NCI-H69 (cell line): ENCODE measurements at places on chromosomes 2 and 18.

DNA sequence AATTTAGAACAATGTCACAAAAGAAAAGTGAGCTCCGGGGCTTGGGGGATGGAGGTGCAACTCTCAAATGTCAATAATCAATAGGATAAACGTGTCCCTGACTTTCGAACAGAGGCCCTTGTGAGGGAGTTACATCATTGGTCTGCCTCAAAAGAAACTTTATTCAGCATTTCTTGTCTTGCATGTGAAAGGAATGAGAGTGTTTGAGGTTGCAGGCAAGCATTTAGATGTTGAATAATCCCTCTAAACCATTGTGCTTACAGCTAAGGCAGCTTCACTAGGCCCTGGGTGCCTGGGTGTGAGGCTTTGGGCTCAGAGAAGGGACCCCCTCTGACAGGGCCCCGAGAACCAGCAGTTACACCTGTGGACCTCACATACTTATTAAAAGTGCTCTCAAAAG is 28.6 kb upstream of the FHL2 start:
- no peak for DNase-seq

DNA sequence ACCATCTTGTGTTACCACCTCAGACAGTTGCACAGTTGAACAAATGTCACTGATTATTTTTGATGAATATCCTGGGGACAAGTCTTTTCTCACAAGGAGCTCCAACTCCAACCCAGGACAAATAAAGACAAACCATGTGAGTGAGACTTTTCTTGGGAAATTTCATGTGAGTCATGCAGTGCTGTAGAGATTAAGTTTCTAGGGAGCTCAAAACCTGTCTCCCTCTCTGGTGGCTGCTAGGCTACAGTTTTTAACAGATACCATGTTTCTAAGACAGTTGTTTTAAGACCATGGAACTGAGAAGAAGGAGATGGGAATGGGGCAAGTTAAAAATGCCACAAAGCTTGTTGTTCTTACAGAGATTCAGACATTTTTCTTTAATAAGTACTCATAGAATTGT is 255.5 kb downstream of the RIT2 start:
- no peak for DNase-seq

GRCh38 chr18:12455496-12455895 is 47.8 kb downstream of the PRELID3A start:
- DNase-seq, result no peak

GRCh38 chr2:175309799-175310198 is 128.3 kb upstream of the ATP5MC3 start:
- peak; percentile 80 for DNase-seq

DNA sequence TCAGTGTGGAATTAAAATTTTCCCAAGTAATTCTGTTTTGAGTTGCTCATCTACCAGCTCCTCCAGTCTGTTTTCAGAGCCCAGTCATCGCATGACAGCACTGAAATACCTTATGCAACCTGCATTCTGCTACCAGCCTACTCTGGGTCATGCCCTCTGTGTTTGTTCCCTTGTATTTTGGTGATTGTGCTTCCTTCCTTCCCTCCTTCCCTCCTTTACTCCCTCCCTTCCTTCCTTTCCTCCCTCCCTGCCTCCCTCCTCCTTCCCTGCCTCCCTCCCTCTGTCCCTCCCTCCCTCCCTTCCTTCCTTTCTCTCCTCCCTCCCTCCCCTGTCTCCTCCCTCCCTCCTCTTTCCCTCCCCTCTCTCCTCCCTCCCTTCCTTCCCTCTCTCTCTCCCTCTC is 289.6 kb downstream of the CDH2 start:
- peak; percentile 66 for DNase-seq

- DNase-seq, result no peak
Observed at GRCh38 chr2:241092677-241093076, 9.4 kb downstream of the MTERF4 start.

DNA sequence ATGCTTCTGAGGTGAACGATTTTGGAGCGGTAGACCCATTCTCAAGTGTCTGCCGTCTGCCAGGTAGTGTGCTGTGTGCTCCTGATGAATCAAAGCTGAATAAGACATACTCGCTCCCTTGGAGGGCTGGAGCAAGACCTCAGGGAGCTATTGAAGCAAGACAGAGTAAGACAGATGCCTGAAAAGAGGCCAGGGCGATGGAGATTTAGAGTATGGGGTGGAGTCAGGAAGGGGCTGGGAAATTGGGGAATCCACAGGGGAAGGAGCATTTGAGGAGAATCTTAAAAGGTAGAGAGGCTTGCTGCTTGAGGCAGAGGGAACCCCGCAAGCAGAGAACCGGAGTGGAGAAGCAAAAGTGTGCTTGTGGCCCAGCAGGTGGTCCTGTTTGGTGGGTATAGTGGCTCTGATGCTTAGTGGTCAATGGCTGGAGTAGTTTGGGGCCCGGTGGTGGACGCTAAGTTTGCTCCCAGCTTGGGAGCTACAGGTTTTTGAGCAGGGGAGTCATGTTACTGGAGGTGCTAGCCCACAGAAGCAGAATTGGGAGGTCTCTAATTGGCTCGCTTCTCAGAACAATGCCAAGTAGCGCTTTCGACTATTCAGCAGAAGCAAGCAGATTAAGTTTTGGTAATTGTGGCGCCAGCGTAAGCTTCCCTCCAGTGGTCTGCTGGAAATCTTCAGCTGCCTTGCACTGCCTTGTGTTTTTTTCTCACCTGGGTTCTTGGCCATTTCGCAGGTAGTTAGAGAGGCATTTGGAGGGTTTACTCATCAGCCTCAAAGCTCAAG is 2.0 kb downstream of the CNNM4 start:
- DNase-seq, result peak; percentile 12

DNA sequence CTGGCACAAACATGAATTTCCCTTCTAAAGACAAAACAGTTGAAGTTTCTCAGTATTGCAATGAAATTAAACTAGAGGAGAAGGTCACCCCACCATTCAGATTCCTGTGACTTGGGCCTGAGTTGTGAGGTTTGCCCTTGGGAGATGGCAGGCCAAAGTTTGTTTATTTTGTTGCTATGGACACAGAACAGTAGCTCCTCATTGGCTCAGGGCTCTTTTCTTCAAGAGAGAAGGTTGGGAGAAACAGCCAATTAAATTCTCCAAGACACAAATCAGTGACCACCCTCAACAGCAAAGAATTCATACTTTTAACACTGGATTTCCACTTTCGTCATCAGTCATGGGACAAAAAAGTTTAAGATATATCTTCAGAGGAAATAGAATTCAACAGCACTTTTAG is at the start of gene FLACC1:
Gene FLACC1, minus strand, starts transcription at position 125 of the 400 bp plus-strand sequence. CDS start 5,941 bp downstream, outside the sequence.
- peak; percentile 23 for DNase-seq

GRCh38 chr2:174688079-174688478 is 76.2 kb downstream of the CHRNA1 start:
- no peak for DNase-seq

DNA sequence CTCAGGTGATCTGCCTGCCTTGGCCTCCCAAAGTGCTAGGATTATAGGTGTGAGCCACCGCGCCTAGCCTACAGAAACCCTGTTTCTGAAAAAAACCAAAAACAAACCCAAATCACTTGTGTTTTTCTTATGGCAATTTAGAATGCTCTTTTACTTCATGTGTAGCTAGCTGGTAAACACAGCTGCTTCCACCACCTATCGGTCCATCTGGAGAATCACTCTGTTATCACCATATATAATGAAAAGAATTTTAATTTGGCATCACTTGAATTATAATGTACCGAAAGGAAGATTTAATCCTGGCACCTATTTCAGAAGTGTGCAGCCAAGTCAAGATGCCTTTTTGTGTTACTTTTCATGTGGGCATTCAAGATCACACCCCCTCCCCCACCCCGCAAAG is 86.5 kb upstream of the ITGB6 start:
- DNase-seq, result no peak

DNA sequence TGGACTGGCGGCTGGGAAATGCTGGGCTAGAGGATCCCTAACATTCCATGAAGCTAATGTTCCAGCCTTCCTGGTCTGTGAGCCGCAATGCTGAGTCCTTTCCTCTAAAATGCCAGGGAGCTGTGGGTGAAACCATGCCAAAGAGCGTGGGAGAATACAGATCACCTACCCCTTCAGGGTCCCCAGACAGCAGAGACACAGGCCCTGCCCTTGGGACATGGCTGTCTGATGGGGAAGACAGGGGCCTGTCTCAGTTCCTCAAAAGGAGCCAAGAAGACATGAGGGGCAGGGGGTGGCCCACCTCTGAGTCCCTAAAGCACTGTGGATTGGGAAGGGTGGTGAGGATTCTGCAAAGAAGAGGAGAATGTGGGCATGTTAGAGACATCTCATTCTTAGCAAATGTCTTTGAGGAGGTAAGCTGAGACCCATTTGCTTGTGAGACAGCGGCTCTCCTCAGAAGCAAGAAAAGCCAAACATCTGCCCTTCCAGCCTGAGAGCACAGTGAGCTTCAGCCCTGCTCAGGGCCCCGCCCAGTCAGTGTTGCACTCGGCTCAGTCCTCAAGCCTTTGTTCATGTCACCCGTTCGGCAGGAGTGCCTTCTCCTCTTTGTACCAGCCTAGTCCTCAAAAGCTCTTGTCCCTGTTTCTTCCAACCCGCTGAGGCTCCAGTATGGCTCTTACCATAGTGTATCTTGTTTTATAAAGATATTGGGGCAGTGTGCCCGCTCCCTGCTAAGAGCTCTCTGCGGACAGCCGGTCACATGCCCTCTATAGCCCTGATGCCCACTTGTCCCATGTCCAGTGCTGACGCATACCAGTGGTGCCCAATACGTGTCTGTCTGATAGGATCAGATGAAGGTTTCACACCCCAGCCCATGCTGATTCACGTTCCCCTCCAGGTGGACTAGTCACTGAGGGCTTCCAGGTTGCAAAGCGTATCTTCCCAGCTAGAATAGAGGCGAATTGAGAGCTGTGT is 286.2 kb downstream of the CYP26B1 start:
- no peak for DNase-seq

- no peak for DNase-seq
Observed at GRCh38 chr2:214946949-214947348, 137.5 kb upstream of the BARD1 start.
